Stimulated activated CD4-positive, alpha-beta T cell treated with anti-CD3 and anti-CD28 coated beads, TNF-alpha, amount 100 ng/mL, for 24 hours (primary cell): ENCODE measurements at places on chromosomes 12 and 14.

DNA sequence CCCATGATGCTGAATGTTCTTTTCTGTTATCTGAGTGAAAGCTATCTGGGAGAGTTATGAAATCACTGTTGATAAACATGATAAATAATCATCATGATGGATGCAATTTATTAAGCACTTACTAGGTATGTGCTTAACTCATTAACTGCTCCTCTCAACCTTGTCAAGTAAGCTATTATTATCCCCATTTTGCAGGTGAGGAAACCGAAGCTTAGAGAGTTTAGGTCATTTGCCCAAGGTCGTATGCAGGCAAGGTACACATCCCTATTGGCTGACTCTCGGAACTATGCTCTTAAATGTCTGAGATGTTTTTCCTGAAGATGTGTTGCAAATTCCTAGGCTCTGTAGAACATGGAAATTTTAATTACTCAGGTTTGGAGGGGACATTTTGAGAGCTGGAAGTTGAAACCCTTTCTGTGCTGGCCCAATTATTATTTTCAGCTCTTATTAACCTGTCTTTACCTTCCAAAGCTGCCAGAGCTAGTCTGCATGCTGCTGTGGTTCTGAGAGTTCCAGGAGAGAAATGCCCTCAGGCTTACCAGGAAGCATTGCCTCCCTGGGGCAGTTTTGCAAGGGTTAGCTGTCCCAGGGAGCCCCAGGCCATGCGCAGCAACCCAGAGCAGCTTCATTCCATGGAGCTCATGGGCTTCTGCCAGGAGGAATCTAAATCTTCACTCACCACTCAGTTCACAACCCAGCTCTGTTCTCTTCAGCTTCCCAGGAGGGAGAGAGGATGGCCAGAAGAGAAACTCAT lies 55.6 kb upstream of the OAS1 start:
- no peak for DNase-seq

DNA sequence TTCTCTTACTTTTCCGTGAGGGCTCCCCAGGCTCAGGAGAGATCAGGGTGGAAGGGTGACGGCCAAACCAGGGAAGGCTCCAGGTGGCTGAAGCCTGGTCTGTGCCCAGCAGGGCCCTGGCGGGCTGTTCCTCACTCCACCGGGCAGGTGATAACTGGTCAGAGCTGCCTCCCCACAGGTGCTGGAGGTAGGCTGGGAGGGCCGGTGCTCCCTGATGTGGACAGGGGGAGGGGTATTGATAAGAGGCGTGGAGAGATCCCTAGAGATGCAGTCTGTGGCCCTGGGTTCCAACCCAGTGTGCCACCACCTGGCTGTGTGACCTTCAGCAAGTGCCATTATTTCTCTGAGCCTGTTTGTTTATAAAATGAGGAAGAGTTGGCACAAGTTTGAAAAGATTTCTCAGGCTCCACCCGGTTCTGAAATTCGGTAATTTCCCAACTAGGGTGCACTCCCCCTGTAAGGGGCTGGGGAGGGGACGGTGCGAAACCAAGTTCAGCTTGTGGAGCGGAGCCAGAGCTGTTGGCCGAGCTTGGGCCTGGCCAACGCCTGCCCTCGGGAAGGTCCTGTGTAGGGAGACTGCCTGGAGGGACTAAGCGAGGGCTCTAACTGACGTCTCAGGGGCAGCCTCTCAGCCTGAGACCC lies 1.0 kb upstream of the NR4A1 start:
- DNase-seq: no peak

- DNase-seq: no peak
These were observed 53.7 kb downstream of the MON2 start for GRCh38 chr12:62520361-62520760.

DNA sequence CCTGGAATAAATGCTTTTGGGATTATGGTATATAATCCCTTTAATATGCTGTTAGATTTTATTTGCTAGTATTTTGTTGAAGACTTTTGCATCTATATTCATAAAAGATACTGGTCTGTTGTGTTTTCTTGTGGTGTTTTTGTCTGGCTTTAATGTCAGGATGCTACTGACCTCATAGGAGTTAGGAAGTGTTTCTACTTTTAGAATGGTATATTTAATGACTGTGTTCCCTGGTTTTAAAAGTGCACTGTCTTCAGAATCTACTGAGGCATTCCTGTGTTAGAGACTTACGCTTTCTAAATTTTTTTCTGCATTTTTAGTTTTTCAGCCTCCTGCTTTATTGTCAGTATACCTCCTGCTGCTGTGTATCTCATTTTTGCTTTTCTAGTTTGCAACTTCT lies 51.6 kb downstream of the ARHGAP5 start:
- DNase-seq: no peak

GRCh38 chr14:23895480-23895879 lies 58.1 kb upstream of the DHRS4 start:
- DNase-seq: no peak

- DNase-seq: no peak
These were observed 145.9 kb upstream of the SLCO1C1 start for GRCh38 chr12:20549108-20549719.

- DNase-seq: no peak
These were observed 1.7 kb downstream of the CDC42BPB start for GRCh38 chr14:103055695-103056094.

GRCh38 chr12:122333142-122334087 lies 67.1 kb upstream of the VPS33A start:
- DNase-seq: no peak

- DNase-seq: no peak
These were observed 25.4 kb downstream of the ATG14 start for GRCh38 chr14:55386037-55386808.

GRCh38 chr14:93869427-93869826 lies 57.7 kb upstream of the FAM181A start:
- DNase-seq: no peak

GRCh38 chr12:95143621-95144205 lies 70.3 kb upstream of the NR2C1 start:
- no peak for DNase-seq

DNA sequence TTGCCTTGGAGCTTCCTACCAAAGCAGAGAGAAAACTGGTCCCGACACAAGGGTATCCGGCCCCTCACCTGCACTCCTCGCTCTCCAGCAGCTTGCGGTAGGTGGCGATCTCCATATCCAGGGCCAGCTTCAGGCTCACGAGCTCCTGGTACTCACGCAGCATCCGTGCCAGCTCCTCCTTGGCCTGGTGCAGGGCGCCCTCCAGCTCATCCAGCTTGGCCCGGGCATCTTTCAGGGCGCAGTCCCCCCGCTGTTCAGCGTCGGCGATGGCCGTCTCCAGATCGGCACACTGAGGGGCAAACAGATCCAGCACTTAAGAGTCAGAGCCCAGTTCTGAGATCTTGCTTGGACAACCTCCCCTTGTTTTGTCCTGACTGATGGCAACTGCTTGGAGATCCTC lies 13.7 kb downstream of the KRT72 start:
- no peak for DNase-seq

- no peak for DNase-seq
These were observed 7.1 kb downstream of the MAP3K12 start for GRCh38 chr12:53492188-53492587.

DNA sequence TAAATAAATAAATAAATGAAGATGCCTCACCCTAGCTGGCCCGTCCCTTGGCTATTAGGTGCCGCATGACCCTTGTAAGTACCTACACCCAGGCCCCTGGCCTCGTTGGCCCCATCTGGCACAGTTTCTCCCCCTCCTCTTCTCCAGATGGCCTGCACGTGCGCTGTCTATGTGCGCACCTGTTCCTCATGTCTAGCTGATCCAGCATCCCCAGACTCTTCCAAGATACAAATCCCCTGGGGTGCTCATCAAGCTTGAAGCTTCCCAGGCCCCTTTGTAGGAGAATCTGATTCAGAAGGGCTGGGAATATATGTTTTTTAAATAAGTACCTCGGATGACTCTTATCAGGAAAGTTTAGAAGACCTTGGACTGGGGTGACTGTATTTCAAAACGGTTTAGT lies 133.3 kb downstream of the CHST11 start:
- DNase-seq: no peak

GRCh38 chr14:89721956-89722355 lies 232.6 kb downstream of the EFCAB11 start:
- DNase-seq: no peak

DNA sequence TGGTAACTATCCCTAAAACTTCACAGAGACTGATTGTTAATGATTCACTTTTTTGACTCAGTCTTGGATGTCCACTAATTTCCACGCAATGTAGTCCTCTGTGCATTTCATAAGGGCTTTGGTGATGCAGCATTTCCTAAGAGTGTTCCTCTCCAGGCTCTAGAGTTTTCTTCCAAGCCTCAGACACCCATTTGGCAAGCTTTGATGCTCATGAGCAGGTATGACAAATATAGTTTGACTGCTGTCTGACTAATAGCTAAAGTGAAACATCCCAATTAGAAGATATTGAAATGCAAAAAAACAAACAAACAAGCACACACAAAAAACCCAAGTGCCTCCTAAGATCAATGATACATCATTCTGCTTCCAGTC lies 1.5 kb upstream of the VAMP1 start:
- no peak for DNase-seq

DNA sequence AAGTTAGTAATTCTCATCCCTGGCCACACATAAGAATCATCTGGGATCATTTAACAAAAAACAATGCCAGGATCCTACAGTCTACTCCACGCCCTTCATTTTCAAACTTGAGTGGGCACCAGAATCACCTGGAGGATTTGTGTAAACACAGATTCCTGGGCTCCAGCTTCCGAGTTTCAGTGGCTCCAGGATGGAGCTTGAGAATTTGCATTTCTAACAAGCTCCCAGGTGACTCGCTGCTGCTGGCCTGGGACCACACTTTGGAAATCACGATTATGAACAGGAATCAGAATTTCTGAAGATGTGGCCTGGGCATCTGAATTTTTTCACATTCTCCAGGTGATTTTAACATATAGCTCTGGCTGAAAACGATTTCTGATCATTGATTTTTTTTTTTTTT lies 234.8 kb downstream of the CACNA1C start:
- DNase-seq: no peak

GRCh38 chr12:132765361-132765760 lies 3.7 kb upstream of the ANKLE2 start:
- DNase-seq: no peak

DNA sequence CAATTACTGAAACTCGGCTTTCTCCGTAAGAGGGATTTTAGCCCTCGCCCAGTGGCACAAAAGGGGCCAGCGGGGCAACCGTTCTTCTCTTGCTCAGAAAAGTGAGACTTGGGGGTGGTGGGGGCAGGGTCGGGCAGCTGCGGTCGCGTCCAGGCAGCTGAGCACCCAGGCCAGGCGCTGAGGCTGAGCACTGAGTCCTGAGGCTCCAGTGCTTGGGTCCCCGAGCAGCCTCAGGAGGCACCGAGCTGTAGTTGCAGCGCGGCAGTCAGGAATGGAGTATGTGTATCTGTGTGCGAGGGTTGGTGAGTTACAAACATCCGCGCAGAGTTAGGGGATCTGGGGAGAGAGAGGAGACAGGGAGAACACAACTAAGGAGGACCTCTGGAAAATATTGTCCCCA lies 4.1 kb upstream of the HOXC6 start:
- DNase-seq: no peak

DNA sequence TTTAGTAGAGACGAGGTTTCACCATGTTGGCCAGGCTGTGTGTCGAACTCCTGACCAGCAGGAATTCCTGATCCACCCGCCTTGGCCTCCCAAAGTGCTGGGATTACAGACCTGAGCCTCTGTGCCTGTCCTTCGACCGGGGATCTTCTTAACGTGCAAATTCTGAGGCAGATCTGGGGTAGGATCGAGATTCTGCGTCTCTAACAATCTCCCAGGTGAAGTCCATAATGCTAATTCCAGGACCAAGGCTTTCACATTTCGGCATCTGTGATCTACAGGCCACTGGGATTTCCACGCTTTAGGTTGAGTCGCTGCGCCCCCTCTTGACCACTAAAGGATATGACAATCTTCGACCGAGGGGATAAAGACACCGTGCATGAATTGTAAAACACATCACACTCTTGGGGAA lies 24.8 kb downstream of the FOS start:
- no peak for DNase-seq

- no peak for DNase-seq
These were observed 64.4 kb upstream of the OSBPL8 start for GRCh38 chr12:76623931-76624330.
